ENCODE measurements at places on chromosomes 6 and 20.

GRCh38 chr20:23540624-23541023, 27.7 kb downstream of the CST9L start:
- no peak for DNase-seq

DNA sequence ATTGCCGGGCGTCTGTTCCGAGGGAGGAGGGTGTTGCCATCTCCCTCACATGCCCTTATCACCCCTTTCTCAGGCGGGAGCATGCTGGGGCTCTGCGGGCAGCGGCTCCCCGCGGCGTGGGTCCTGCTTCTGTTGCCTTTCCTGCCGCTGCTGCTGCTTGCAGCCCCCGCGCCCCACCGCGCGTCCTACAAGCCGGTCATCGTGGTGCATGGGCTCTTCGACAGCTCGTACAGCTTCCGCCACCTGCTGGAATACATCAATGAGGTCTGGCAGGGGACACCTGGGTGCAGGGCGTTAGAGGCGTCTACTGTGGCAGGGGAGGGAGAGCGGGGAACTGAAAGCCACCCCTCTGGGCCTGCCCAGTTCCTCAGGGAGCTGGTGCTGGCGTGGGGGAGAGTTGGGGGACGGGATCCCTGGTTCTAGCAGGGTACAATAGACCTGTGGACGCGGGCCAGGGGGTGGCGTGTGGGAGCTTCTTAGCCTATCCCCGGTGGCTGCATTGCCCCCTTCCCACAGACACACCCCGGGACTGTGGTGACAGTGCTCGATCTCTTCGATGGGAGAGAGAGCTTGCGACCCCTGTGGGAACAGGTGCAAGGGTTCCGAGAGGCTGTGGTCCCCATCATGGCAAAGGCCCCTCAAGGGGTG, 697 bp downstream of the PPT2 start:
- DNase-seq: peak; percentile 82

- DNase-seq: peak; percentile 10
Observed at GRCh38 chr6:112216662-112217551, 37.5 kb downstream of the LAMA4 start.

DNA sequence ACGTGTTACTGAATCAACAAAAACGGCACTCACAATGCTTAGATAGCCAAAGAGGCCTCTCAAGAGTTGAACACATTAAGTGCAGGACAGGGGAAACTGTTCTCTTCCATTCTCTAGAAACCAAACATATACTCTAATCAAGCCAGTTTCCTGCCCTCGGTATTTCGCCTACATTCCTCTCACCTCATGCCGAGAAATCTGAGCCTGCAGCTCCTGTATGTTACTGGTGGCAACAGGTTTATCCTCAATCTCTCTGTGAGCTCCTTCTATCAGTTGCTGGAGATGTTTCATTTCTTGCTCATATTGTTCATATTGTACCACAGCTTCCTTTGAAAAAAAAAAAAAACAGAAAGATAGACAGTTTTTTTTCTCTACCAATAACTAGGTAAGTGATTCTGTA, 328.9 kb downstream of the SYNE1 start:
- no peak for DNase-seq

DNA sequence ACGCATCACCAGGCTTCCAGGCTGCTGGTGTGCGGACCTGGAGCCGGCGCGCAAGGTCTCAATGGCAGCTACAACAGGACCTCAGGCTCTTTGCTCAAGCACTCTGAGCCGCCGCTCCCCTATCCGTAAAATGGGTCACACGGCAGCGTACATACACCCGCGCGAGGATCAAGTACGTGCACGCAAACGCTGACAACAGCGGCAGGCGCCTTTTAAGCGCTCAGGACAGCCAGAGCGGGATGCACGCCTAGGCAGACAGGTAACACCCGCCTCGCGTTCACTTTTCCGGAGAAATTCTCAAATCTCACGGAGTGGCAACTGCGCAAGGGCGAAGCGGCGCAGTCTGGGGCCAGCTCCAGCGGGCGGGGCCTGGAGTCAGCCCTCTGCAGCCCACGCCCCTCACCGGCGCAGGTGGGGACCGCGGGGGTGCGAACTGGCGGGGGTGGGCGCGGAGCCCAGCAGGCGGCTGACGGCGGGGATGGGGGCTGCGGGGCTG, 535 bp downstream of the EXOC2 start:
- peak; percentile 20 for DNase-seq

GRCh38 chr6:157123234-157123633, 200.1 kb downstream of the TMEM242 start:
- no peak for DNase-seq

DNA sequence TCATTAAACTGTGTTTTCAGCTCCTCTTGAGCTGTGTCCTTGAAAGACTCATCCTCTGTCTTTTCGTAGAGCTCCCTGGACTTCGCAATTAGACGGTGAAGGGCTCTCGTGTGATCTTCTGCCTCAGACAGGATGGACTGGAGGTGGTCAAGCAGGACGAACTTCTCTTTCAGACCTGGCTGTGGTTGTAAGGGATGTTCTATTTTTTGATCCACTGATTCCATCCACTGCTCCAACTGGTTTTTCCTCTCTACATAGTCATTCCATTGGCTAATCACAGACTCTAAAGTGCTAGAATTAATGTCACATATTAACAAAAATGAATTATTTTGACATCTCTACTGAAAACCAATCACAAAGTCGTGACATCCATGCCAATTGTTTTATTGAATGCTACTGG, 250.1 kb downstream of the SYNE1 start:
- no peak for DNase-seq

GRCh38 chr20:57586943-57587277, 26.0 kb downstream of the PCK1 start:
- no peak for DNase-seq

GRCh38 chr20:46085179-46085851, 4.4 kb downstream of the NCOA5 start:
- no peak for DNase-seq

- DNase-seq: no peak
Observed at GRCh38 chr6:108616544-108616943, 55.8 kb downstream of the FOXO3 start.

DNA sequence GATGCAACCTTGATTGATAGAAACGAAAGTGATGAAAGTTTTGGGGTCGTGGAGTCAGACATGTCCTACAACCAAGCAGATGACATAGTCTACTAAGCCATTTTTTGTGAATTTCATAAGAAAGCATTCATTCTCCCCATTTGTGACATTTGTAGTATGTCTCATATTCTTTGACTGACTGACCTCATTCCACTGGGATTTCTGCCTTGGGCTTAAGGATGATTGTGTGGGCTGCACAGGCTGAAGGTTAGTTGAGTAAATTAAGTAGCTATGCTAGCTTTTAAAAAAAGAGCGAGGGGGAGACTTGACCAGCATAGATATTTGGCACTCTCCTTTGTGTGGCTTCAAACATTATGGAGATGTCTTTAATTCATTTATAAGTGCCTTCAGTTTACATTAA, 28.9 kb downstream of the STMND1 start:
- no peak for DNase-seq

DNA sequence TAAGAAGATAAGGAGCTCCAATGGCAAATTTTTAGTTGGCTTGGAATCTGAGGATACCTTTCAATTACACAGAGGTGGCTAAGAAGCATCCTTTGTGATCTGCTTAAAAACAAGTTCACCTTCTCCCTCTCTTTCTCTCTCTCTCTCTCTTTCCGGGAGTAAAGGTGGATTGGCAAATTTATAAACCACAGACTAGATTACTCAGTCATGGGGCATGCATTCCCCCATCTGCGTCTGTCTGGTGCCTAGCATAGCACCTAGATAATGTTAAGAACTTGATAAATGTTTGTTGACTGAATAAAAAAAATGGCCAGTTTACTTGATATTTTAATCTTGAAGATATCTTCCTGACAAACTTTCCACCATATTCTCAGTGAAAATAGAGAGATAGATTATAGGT, 312.3 kb downstream of the CDC5L start:
- no peak for DNase-seq

GRCh38 chr20:58235010-58235409, 6.6 kb upstream of the ANKRD60 start:
- no peak for DNase-seq

All from NCI-H524 (cell line).